ENCODE measurements at places on chromosomes 16 and 17. TPM values are rescaled to one million over a fixed set of nuclear protein-coding genes. Genes with fewer than 3 reads are reported as not detected.
A peak's percentile ranks its signal among the peaks of the same experiment; 100 is the strongest.

GRCh38 chr17:73769479-73769878 is 125.2 kb upstream of the SDK2 start:
- H3K36me3 ChIP-seq: no peaks in the 10 kb centered on the region
- no peaks in the 10 kb centered on the region for H3K27me3 ChIP-seq
- no peak overlapping the region for H3K4me3 ChIP-seq

TNRC6C gene
- total RNA-seq: 11.9 TPM

- H3K4me1 ChIP-seq: no peaks in the 10 kb centered on the region
- H3K27me3 ChIP-seq: no peaks in the 10 kb centered on the region
- no peaks in the 10 kb centered on the region for H3K36me3 ChIP-seq
- no peak for DNase-seq
These were observed 8.6 kb upstream of the PGS1 start for GRCh38 chr17:78369791-78370381.

- no peaks in the 10 kb centered on the region for H3K4me1 ChIP-seq
- no peaks in the 10 kb centered on the region for H3K27me3 ChIP-seq
- H3K4me3 ChIP-seq: no peak overlapping the region
- peaks cover 15% of the 10 kb centered on the region for H3K36me3 ChIP-seq
- no peak for DNase-seq
These were observed 48.5 kb downstream of the TIMM22 start for GRCh38 chr17:1045456-1045855.

DNA sequence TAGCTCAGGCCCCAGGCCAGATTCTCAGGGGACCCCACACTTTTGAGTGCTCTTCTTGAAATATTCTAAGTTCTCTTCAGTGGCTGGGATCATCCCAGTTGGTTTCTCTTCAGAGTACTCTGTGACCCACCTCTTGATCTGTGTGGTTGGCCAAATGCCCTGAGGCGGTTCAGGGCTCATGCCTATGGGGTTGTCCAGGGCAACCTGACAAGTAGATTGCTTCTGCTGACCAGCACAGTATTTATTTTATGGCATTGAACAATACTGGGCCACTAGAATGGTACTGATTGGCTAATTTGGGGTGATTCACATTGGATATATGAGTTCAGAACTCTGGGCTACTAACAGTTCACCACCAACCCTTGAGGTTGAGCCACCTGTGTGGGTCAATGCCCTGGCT is 7.4 kb upstream of the GOSR2 start:
- no peak for DNase-seq
- no peaks in the 10 kb centered on the region for H3K36me3 ChIP-seq
- no peaks in the 10 kb centered on the region for H3K27me3 ChIP-seq

GRCh38 chr16:86945166-86945900 is 367.0 kb downstream of the FOXL1 start:
- no peaks in the 10 kb centered on the region for H3K27me3 ChIP-seq
- H3K4me3 ChIP-seq: no peak overlapping the region
- no peaks in the 10 kb centered on the region for H3K4me1 ChIP-seq
- no peak for DNase-seq
- H3K36me3 ChIP-seq: no peaks in the 10 kb centered on the region
- H3K27ac ChIP-seq: no peak overlapping the region

CXCL16 gene
- total RNA-seq: 2.2 TPM

- no peak overlapping the region for H3K4me3 ChIP-seq
- DNase-seq: no peak
- peaks cover 3% of the 10 kb centered on the region for H3K4me1 ChIP-seq
- H3K27me3 ChIP-seq: peaks cover 42% of the 10 kb centered on the region
- H3K27ac ChIP-seq: no peak overlapping the region
These were observed 1.1 kb downstream of the RUNDC3A start for GRCh38 chr17:44309472-44309871.

GRCh38 chr17:51258756-51259563 is 889 bp downstream of the MBTD1 start:
- H3K4me1 ChIP-seq: peaks cover 36% of the 10 kb centered on the region
- no peaks in the 10 kb centered on the region for H3K27me3 ChIP-seq
- peak overlapping the region; percentile 99 for H3K4me3 ChIP-seq
- no peaks in the 10 kb centered on the region for H3K36me3 ChIP-seq
- DNase-seq: no peak

DNA sequence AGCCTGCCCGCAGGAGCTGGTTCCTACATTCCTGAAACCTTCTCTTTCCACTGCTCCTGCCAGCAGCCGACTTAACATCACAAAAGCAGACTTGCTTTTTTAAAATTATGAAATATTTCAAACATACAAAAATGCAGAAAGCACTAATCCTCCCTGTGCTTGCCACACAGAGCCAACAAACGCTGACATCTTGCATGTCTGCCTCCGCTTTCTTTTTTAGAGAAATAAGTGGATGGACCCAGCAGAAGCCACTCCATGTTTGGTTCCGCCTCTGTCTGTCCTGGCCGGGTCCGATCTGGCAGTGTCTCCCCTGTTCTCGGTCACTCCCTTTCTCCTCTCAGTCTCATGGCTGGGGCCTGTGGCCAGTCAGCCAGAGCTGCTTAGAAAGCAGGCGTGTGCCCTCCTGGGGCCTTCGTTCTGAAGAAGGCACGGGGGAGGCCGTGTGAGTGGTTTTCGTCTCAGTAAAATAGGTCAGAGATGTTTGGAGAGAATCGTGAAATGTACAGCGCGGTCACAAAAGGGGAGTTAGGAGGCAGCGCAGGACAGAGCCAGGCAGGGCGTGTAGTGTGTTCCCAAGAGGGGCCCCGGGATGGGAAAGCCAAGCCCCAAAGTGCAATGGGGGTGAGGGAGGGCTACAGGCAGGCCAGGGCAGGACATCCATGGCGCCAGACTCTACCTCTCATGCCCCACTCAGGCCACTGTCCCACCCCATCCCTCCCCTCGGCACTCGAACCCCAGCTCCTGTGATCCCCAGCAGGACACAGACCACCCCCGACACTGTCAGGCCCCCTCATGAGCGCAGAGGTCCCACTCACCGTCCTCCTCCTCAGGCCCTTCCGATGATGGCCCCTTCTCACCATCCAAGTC is 23.2 kb downstream of the MXRA7 start:
- DNase-seq: peak; percentile 76
- no peak overlapping the region for H3K4me3 ChIP-seq
- peak overlapping the region; percentile 62 for H3K27ac ChIP-seq
- H3K27me3 ChIP-seq: no peaks in the 10 kb centered on the region
- no peaks in the 10 kb centered on the region for H3K36me3 ChIP-seq
